Thyroid gland (tissue), 4 donors: ENCODE measurements at places on chromosomes 3 and 15. TPM values are rescaled to one million over a fixed set of nuclear protein-coding genes. Genes with fewer than 3 reads are reported as not detected.

TMC3 gene
- total RNA-seq, result 0.40 TPM

UBL7 gene
- 60.3 TPM for total RNA-seq

DNA sequence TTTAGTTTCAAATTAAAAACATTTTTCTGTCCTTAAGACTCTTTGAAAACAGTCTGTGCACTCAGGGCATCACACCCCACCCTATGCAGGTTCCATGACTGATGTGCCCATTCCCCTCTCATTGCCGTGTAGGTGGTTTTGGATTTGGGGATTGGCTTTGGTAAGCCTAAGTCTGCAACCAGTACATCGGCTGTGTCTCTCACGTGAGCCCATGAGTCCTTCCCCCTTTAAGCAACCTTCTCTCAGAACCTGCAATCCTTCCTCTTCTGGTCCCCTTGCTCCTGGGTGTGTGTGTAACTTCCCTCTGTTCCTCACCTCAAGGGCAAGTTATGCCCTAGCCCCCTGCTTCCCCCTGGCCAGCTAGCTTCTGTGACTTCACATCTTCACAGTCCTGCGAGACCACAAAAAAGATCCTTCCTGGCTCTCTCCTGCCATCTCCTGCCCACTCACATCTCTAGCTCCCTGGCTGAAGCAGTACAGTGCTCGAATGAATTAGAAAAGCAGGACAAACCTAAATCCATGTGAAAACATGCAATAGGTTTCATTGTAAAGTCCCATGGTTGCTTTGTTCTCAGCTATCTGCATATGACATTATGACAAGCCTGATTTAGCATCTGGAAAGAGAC lies 126.7 kb downstream of the UACA start:
- no peaks in the 10 kb centered on the region for H3K36me3 ChIP-seq
- H3K27ac ChIP-seq, result no peak overlapping the region
- no peak for DNase-seq
- no peak overlapping the region for H3K4me3 ChIP-seq
- no peaks in the 10 kb centered on the region for H3K27me3 ChIP-seq

DNA sequence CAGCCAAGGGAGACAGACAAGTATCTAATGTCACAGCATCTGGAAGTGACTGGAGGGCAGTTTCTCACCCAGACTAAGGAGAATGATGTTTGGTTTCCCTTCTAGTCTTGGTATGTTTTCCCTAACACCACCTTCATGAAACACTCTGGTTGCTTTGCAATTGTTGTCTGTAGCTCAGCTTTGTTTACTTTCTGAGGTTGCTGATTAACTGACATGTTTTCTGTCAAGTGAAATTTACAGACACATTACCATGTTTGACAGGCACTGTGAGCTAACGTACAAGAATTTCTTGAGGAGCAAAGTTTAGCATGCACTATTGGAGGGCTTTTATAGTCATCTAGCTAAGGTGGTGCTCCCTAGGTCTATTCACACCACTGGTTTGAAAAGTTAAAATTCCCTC lies 131.6 kb upstream of the NECTIN3 start:
- no peaks in the 10 kb centered on the region for H3K27me3 ChIP-seq
- H3K4me3 ChIP-seq, result no peak overlapping the region
- no peak overlapping the region for H3K27ac ChIP-seq
- no peaks in the 10 kb centered on the region for H3K4me1 ChIP-seq
- DNase-seq, result no peak

TM6SF1 gene
- total RNA-seq, result 19.9 TPM

DNA sequence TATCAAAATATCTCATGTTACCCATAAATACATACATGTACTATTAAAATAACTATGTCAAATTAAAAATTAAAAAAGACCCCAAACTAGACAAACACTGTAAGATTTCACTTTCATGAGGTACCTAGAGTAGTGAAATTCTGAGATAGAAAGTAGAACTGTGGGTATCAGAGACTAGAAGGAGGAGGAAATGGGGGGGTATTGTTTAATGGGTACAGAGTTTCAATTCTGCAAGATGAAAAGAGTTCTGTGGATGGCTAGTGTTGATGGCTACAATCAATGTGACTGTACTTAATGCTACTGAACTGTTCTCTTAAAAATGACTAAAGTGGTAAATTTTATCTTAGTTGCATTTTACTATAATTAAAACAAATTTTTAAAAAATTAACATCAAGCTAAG lies 36.6 kb downstream of the RFX7 start:
- no peak for DNase-seq
- H3K4me3 ChIP-seq, result no peak overlapping the region
- no peak overlapping the region for H3K27ac ChIP-seq
- no peaks in the 10 kb centered on the region for H3K27me3 ChIP-seq
- no peaks in the 10 kb centered on the region for H3K36me3 ChIP-seq

DNA sequence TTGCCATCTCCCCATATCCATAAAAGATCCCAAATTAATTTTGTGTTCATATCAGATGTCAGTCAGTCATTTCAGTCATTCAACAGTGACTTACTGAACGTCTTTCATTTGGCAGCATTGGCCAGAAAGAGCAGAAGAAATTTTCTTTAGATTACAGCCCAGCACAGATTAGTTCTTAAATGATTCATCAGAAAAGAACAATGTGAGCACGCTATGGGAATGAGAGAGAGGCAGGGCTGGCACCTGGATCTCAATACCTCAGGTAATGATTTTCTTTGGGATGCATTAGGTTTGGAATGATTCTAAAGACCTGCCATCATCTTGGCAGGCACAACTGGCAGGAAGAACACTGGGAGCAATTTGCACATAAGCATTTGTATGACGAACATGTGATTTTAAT lies 41.6 kb downstream of the FBN1 start:
- no peak for DNase-seq
- H3K4me1 ChIP-seq, result peaks cover 13% of the 10 kb centered on the region
- no peak overlapping the region for H3K27ac ChIP-seq
- H3K4me3 ChIP-seq, result no peak overlapping the region

DNA sequence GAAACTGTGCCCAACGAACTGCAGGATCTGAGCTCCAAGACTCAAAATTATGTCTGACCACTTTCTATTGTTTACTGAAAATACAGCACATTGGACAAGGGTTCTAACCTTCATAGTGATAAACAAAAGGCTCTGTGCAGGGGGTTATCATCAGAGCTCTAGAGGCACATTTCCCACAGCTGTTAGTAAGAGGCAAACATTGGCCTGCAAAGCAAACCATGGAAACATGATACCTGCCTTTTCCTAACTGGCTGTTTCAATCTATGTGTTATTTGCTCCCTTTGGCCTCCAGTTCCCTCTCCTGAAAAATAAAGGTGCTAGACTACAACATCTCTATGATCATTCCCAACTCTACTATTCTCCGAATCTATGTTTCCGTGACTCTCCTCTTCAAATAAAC lies 159.7 kb upstream of the ARHGEF26 start:
- H3K4me3 ChIP-seq, result no peak overlapping the region
- no peak overlapping the region for H3K27ac ChIP-seq
- no peaks in the 10 kb centered on the region for H3K4me1 ChIP-seq
- DNase-seq, result no peak
- H3K36me3 ChIP-seq, result no peaks in the 10 kb centered on the region

IL17RC gene
- total RNA-seq, result 69.6 TPM

DNA sequence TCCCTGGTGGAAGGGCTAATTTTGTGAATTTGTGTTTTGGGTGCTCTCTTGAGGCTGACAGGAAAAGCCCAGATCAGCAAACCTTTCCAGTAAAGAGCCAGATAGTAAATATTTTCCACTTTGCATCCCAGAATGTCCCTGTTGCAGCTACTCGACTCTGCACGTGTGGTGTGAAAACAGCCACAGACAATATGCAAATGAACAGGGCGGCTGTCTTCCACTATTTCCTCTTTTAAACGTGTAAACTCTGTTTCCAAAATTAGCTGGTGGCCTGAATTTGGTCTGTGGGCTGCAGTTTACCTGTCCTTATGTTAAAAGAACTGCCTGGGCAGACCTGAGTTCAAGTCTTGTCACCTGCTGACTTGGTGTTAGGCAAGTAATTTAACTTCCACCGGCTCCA lies 202.7 kb downstream of the EDEM1 start:
- H3K4me1 ChIP-seq, result no peaks in the 10 kb centered on the region
- H3K36me3 ChIP-seq, result no peaks in the 10 kb centered on the region
- H3K4me3 ChIP-seq, result no peak overlapping the region
- no peak overlapping the region for H3K27ac ChIP-seq

- H3K4me1 ChIP-seq, result no peaks in the 10 kb centered on the region
- no peak overlapping the region for H3K27ac ChIP-seq
These were observed 163.1 kb downstream of the MYRIP start for GRCh38 chr3:39972508-39972907.

- H3K36me3 ChIP-seq, result no peaks in the 10 kb centered on the region
- DNase-seq, result no peak
- no peaks in the 10 kb centered on the region for H3K4me1 ChIP-seq
- H3K27me3 ChIP-seq, result no peaks in the 10 kb centered on the region
- no peak overlapping the region for H3K4me3 ChIP-seq
These were observed 292.0 kb upstream of the CCDC54 start for GRCh38 chr3:107085261-107085660.

GRCh38 chr3:129593595-129594339 lies 12.7 kb downstream of the PLXND1 start:
- no peak overlapping the region for H3K4me3 ChIP-seq
- H3K27ac ChIP-seq, result peak overlapping the region; percentile 85
- H3K36me3 ChIP-seq, result no peaks in the 10 kb centered on the region
- no peak for DNase-seq
- H3K27me3 ChIP-seq, result no peaks in the 10 kb centered on the region

DUOX1 gene
- 267 TPM for total RNA-seq

- no peak overlapping the region for H3K4me3 ChIP-seq
- peaks cover 3% of the 10 kb centered on the region for H3K4me1 ChIP-seq
- no peak overlapping the region for H3K27ac ChIP-seq
- no peak for DNase-seq
- no peaks in the 10 kb centered on the region for H3K27me3 ChIP-seq
These were observed 46.9 kb downstream of the FAM43A start for GRCh38 chr3:194732617-194733016.

- no peaks in the 10 kb centered on the region for H3K27me3 ChIP-seq
- peak; percentile 20 for DNase-seq
- no peaks in the 10 kb centered on the region for H3K4me1 ChIP-seq
These were observed 74.6 kb downstream of the ARRDC4 start for GRCh38 chr15:98035134-98035533.

- no peak overlapping the region for H3K27ac ChIP-seq
- no peaks in the 10 kb centered on the region for H3K27me3 ChIP-seq
- DNase-seq, result no peak
- H3K4me1 ChIP-seq, result peaks cover 2% of the 10 kb centered on the region
- H3K4me3 ChIP-seq, result no peak overlapping the region
These were observed 2.8 kb downstream of the EFHB start for GRCh38 chr3:19931180-19931692.

DNA sequence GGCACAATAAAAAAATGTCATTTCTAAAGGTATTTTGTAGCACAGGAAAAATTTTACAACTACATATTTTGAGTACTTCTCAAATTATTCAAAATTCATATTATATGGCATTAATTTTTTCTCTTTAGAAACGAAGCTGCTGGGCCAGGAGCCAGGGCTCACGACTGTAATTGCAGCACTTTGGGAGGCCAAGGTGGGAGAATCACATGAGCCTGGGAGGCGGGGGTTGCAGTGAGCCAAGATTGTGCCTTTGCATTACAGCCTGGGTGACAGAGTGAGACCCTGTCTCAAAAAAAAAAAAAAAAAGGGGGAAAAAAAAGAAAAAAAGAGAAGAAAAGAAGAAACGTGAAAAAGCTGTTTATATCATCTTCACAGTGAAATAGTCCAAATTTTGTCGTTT lies 62.0 kb downstream of the CADM2 start:
- H3K27ac ChIP-seq, result no peak overlapping the region
- H3K36me3 ChIP-seq, result no peaks in the 10 kb centered on the region
- H3K4me3 ChIP-seq, result no peak overlapping the region

- no peaks in the 10 kb centered on the region for H3K36me3 ChIP-seq
- no peaks in the 10 kb centered on the region for H3K4me1 ChIP-seq
- no peak for DNase-seq
- no peak overlapping the region for H3K4me3 ChIP-seq
- H3K27ac ChIP-seq, result no peak overlapping the region
These were observed 160.1 kb upstream of the PDZRN3 start for GRCh38 chr3:73784686-73785392.

DNA sequence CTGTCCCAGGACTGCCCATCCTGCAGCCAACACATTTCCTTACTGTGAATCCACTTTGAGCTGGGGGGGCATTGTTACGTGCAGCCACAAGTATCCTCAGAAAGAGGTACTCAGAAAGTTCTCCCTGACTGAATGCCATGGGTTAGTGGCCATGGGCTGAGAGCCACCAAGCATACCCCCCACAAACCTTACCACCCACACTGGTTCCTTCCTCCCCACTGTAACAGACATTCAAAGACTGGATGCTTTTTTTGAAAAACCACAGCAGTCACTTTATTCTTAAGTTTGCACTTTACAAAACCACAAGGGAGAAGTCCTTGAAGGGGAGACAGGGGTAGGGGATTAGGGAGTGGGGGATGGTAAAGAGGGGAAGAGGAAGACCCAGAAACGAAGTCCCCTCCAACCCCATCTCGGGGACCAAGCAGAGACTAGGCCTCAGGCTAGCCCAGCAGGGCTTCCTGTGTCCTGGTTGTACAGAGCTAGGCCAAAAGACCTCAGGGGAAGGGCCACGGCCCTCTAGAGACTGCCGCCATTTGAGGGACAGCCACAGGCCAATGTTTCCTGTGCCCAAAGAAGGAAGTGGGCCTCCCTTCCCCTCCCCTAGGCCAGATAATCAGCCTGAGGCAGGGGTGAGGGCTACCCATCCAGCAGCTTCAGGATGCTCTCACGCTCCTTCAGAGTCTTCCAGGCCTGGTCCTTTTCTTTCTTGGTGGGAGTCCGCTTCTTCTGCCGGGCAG lies 10.1 kb upstream of the CAMK1 start:
- H3K4me1 ChIP-seq, result peaks cover 45% of the 10 kb centered on the region
- no peak overlapping the region for H3K4me3 ChIP-seq
- DNase-seq, result peak; percentile 82
- H3K27me3 ChIP-seq, result no peaks in the 10 kb centered on the region

CYP8B1 gene
- not detected for total RNA-seq

CD200R1 gene
- 1.0 TPM for total RNA-seq

GOLGA8T gene
- total RNA-seq, result 1.4 TPM

CPNE4 gene
- total RNA-seq, result not detected

DNA sequence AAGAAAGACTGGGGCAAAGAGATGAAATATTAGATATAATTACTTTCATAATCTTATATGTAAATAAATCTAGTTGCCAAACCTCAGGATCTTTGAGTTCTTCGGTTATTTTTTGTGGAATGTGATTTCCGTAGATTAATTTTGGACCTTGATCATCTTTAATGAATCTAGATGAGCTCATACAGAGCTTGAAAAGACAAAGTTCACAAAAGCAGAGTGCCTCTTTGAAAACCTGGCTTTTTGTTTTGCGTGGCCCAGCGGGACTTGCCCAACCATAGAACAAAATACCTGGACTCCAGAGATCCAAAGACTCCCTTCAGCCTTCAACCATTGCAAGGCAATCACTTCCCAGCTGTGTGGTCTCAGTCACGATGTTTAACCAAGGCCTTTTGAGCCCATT lies 54.8 kb upstream of the CHST2 start:
- H3K27ac ChIP-seq, result no peak overlapping the region
- H3K4me1 ChIP-seq, result no peaks in the 10 kb centered on the region
- no peaks in the 10 kb centered on the region for H3K36me3 ChIP-seq
- no peak for DNase-seq
- H3K4me3 ChIP-seq, result no peak overlapping the region

- no peaks in the 10 kb centered on the region for H3K4me1 ChIP-seq
- DNase-seq, result peak; percentile 90
- H3K4me3 ChIP-seq, result no peak overlapping the region
- H3K36me3 ChIP-seq, result no peaks in the 10 kb centered on the region
These were observed 213.3 kb downstream of the SLC9A9 start for GRCh38 chr3:143634991-143635390.

BCL6 gene
- total RNA-seq, result 40.3 TPM
